ENCODE measurements at places on chromosomes 13 and 19. TPM values are rescaled to one million over a fixed set of nuclear protein-coding genes. Genes with fewer than 3 reads are reported as not detected.

ZNF790 gene
- total RNA-seq = 5.7 TPM

SPACA4 gene
- total RNA-seq = 0.98 TPM

PALM gene
- 56.9 TPM for total RNA-seq

URAD gene
- total RNA-seq = not detected

LRG1 gene
- total RNA-seq = 15.9 TPM

GRCh38 chr13:25175026-25175425, 2.9 kb upstream of the AMER2 start:
- DNase-seq = no peak

GRCh38 chr19:2552859-2553258, 76.9 kb downstream of the GADD45B start:
- no peak for DNase-seq

Measured in upper lobe of right lung (tissue), 1 donor.